ENCODE measurements at places on chromosomes 3 and 15.

GRCh38 chr3:1380926-1381646, 288.3 kb downstream of the CNTN6 start:
- no peak for DNase-seq

DNA sequence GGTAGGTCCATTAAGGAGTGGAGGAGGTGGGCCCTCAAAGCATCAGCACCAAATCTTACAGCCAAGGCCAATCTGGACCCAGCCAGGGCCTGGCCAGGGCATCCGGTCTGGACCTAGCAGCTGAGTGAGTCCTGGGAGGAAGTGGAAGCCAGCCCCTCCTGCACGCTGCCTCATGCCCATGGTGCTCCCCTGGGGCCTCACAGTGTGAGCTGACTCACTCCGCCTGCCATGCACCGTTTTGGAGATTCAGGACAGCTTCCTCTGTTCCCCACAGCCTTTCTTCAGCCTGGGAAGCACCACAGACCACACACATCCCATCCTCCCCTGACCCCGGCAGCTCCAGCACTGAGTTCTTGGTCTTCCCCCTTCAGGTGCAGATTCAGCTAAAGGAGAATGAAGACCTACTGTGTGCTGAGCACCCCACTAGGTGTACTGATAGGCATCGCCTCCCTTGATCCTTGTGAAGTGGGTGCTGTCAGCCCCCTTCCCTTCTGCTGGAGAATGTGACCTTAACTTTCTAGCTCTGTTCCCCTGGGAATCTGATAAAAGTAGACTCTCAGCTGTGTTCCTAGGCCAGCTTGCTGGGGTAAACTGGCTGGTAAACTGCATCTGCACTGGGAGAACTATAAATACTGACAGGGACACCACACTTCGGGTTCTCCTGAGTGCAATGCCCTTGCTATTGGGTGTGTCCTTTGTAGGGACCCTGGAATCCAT, 36.8 kb upstream of the SEC13 start:
- no peak for DNase-seq

DNA sequence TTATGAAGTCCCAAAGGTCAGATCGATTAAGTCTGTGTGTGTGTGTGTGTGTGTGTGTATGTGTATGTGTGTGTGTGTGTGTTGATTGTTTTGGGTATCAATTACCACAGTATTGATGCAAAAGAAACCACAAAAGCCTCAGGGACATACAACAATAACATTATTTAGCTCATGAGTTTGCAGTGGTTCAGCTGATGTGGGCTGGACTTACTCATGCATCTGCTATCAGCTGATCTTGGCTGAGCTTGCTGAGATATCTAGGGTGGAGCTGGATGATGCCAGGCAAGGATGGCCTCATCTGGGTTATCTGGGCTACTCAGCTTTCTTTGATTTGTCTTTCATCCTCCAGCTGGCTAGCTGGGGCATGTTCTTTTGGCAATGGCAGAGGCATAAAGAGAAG, 82.4 kb upstream of the PRR23C start:
- DNase-seq = no peak

GRCh38 chr3:58514405-58514804, 22.5 kb downstream of the KCTD6 start:
- no peak for DNase-seq

DNA sequence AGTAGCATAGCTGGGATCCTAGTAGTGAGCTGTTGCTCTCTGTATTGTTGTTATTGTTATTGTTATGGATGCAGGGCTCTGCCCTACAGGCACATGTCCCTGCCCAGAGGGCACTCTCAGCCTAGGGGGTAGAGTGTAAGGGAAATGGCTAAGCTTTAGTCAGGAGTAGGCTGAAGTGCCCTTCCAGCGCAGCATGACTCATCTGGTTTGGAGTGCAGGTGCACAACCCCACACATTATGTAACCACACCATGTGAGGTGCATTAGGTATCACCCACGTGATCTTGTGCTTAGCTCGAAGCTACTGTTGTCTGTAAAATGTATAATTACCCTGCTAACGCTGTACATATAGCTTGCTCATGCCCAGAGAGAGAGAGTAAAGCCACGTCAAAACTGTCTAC, 48.3 kb upstream of the TIPARP start:
- DNase-seq = no peak

- peak; percentile 57 for DNase-seq
These were observed 1.0 kb downstream of the SEMA3B start for GRCh38 chr3:50269977-50270413.

DNA sequence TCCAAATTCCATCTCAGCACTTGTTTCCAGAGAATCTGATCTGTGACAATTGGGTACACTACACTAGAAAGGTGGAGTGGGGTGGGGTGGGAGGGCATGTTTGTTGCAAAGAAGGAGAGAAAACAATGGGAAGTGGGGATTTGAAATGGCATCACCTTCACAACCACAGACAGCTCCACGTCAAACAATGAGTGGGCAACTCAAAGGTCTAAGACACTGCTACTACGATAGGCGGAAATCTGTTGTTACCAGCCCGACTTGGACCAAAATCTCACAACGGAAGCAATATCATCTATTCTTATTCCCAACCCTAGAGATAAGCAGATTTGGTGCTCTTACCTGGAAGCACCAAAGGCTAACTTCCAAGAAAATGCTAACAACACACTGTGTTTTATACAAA, 3.3 kb downstream of the CYP19A1 start:
- no peak for DNase-seq

- no peak for DNase-seq
These were observed 22.8 kb downstream of the SLC12A6 start for GRCh38 chr15:34314491-34315490.
